ENCODE measurements at places on chromosomes 11 and 22. TPM values are rescaled to one million over a fixed set of nuclear protein-coding genes. Genes with fewer than 3 reads are reported as not detected.
A peak's percentile ranks its signal among the peaks of the same experiment; 100 is the strongest.

Gene OR10G8
- not detected for total RNA-seq

GRCh38 chr11:68436985-68437926 lies 23.3 kb upstream of the PPP6R3 start:
- peaks cover 2% of the 10 kb centered on the region for H3K36me3 ChIP-seq
- no peaks in the 10 kb centered on the region for H3K27me3 ChIP-seq
- no peak for DNase-seq
- H3K27ac ChIP-seq: no peak overlapping the region

- no peaks in the 10 kb centered on the region for H3K27me3 ChIP-seq
- H3K27ac ChIP-seq: no peak overlapping the region
- no peaks in the 10 kb centered on the region for H3K36me3 ChIP-seq
- no peak for DNase-seq
- no peaks in the 10 kb centered on the region for H3K4me1 ChIP-seq
Measured at GRCh38 chr11:76269661-76270261, 63.5 kb upstream of the WNT11 start.

DNA sequence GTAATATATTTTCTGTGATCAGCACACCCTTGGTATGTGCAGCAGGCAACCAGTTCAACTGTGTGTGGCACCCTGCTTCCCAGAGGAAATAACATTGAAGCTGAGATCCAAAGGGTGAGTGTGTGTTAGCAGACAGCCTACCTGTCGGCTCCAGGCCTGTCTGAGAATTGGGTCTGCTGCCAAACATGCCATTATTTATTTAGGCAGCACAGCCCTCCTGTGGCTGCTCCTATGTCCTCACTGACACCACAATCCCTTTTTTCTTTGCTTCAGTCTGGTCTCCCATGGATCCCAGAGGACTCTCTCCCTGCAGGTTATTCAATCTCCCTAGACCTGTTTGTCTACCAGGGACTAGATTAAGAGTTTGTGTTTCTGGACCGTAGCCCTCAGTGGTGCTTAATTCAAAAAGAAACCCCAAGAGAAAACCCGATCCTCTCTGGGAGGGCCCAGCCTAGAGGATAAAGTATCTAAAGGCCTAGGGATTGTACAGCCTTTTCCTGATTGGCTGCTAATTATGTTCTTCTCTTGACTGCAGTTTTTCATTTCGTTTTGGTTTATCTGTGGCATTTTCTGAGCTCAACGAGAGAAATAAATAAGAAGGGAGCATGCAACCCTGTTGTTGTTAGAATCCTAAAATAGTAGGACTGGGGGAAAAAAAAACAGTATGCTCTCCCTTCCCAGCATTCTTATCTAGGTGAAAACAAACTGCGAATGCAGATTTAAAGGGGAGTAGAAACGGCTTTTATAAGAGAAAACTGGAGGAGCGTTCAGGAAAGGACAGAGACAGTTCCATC lies 24.1 kb downstream of the KCNE3 start:
- H3K36me3 ChIP-seq: no peaks in the 10 kb centered on the region
- H3K27me3 ChIP-seq: no peaks in the 10 kb centered on the region
- peak overlapping the region; percentile 36 for H3K27ac ChIP-seq
- peaks cover 12% of the 10 kb centered on the region for H3K4me1 ChIP-seq
- DNase-seq: no peak

Gene CD3D
- total RNA-seq: 3.9 TPM

- no peaks in the 10 kb centered on the region for H3K4me1 ChIP-seq
- no peak for DNase-seq
- H3K27me3 ChIP-seq: no peaks in the 10 kb centered on the region
- no peak overlapping the region for H3K27ac ChIP-seq
Measured at GRCh38 chr11:120228794-120229384, 11.1 kb upstream of the POU2F3 start.

- H3K4me3 ChIP-seq: no peak overlapping the region
- H3K27me3 ChIP-seq: no peaks in the 10 kb centered on the region
- no peak overlapping the region for H3K27ac ChIP-seq
- H3K36me3 ChIP-seq: peaks cover 8% of the 10 kb centered on the region
- H3K4me1 ChIP-seq: no peaks in the 10 kb centered on the region
Measured at GRCh38 chr11:116870054-116870453, 32.6 kb upstream of the APOA1 start.

Gene SPI1
- 41.0 TPM for total RNA-seq

Gene SCGB1D2
- total RNA-seq: not detected
